CD4-positive, alpha-beta T cell (primary cell): ENCODE measurements at places on chromosomes 16 and 17. TPM values are rescaled to one million over a fixed set of nuclear protein-coding genes. Genes with fewer than 3 reads are reported as not detected.
A peak's percentile ranks its signal among the peaks of the same experiment; 100 is the strongest.

DNA sequence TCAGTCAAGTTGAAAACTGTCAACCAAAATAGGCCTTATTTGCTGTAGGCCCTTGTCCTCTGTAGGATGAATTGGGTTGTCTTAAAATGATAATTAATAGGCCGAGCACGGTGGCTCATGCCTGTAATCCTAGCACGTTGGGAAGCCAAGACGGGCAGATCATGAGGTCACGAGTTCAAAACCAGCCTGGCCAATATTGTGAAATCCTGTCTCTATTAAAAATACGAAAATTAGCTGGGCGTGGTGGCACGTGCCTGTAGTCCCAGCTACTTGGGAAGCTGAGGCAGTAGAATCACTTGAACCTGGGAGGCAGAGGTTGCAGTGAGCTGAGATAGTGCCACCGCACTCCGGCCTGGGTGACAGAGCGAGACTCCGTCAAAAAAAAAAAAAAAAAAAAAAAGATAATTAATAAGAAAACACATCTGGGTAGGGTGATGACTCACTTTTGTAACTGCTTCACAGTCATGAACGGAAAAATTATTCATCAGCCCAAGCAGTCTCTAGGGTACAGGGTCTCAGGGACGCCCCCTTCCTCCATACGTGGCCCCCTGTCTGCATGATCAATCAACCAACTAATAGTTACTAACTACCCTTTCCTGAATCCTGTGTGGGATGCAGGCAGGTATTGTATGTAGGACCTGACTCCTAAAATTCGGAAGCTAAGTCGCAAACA, 137.0 kb upstream of the RCVRN start:
- H3K36me3 ChIP-seq: no peaks in the 10 kb centered on the region
- no peaks in the 10 kb centered on the region for H3K27me3 ChIP-seq
- H3K4me1 ChIP-seq: no peaks in the 10 kb centered on the region

- no peak for DNase-seq
- no peak overlapping the region for H3K4me3 ChIP-seq
- no peaks in the 10 kb centered on the region for H3K36me3 ChIP-seq
- no peaks in the 10 kb centered on the region for H3K4me1 ChIP-seq
- no peak overlapping the region for H3K27ac ChIP-seq
Observed at GRCh38 chr17:43745541-43745940, 13.1 kb downstream of the SOST start.

The CTRB1 gene
- not detected for total RNA-seq

DNA sequence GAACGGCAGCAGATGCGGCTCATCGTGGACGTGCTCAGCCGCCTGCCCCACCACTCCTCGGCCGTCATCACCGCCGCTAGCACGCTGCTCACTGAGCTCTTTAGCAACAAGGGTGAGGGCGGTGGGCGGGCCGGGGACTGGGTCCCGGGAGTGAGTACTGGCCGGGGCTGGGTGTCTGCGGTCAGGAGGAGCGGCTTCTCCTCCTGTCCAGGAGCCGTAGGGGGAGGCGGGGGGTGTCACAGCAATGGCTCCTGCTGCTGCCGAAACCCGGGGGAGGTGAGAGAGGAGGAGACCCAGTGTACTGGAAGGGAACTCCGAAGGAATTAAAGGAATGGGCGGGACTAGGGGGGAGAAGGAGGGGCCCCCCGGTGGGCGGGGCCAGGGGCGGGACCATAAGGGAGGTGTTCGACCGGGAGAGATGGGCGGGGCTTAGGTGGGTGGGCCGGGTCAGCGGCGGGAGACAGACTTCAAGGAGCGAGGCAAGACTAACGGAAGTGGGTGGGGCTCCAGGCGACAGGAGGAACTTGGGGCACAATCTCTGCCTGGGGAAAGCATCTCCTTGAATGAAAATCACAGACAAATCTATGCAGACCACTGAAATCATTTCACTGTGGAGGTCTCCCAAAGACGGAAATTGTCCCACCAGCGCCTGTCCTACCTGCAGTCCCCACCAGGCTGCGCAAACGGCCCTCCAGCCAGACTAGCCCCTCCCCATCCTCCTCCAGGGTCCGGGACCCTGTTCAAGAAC, 2.4 kb downstream of the NAGS start:
- no peak overlapping the region for H3K27ac ChIP-seq
- peaks cover 52% of the 10 kb centered on the region for H3K4me1 ChIP-seq
- peak; percentile 99 for DNase-seq
- peak overlapping the region; percentile 91 for H3K4me3 ChIP-seq
- no peaks in the 10 kb centered on the region for H3K27me3 ChIP-seq

DNA sequence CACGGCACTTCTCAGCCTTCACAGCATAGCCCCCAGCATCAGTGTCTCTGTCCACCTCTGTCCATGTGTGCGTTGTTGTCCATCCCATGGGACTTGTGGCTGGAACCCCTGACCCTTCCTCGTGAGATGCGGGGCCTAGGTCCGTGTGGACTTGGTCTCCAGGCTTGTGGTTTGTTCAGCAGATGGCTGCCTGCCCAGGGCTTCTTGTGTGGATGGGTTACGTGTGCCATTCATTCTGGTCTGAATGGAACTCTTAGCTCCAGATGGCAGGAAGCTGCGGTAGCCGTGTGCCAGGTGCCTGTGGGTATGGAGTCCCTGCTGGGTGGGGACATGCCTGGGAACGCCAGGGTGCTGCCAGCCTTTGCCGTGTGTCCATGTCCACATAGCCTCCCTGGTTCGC, 31.7 kb upstream of the NUDT16L1 start:
- no peak for DNase-seq
- peaks cover 79% of the 10 kb centered on the region for H3K4me1 ChIP-seq
- peaks cover 19% of the 10 kb centered on the region for H3K36me3 ChIP-seq
- no peak overlapping the region for H3K4me3 ChIP-seq

The CCDC137 gene
- total RNA-seq: 21.7 TPM

The AURKB gene
- 0.56 TPM for total RNA-seq

The SLC13A5 gene
- not detected for total RNA-seq

The SYNGR3 gene
- 3.8 TPM for total RNA-seq

DNA sequence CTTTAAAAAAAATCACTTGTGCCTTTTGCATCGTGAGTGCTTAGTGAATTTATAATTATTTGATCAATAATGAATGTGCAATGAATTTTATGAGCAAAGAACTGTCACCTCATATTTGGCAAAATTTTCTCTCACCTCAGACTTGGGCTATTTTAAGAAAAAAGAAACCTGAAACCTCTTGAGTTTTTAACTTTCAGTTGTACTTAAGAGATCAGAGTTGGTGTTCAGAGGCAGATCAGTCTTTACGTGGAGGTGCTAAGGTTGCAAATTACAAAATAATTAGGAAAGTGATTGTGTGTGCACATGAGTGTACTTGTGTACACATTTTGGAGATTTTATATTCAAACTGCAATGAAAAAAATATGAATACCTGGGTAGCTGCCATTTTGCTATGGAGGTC, 218.7 kb upstream of the RBFOX1 start:
- H3K27me3 ChIP-seq: no peaks in the 10 kb centered on the region
- no peak overlapping the region for H3K4me3 ChIP-seq
- H3K27ac ChIP-seq: no peak overlapping the region

DNA sequence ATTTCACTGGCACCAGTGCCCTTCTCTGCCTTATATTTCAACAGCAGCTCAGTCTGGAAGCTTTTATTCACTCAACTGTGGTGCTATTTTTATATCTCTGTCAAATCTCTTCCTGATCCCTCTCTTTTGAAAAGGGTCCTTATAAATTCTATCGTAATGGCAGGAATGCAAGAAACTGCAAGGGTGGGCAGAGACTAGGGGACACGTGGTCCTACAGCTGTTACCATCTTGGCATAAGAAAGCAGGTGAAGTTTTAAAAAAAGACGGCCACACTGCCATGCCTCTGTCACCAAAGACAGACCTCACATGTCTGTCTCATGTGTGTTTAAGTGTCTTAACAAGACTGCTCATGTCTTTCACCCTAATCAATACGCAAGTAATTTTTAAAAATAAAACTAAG, 368.4 kb upstream of the CDH11 start:
- no peak overlapping the region for H3K27ac ChIP-seq
- H3K27me3 ChIP-seq: no peaks in the 10 kb centered on the region
- no peak overlapping the region for H3K4me3 ChIP-seq
- H3K36me3 ChIP-seq: no peaks in the 10 kb centered on the region

- no peak overlapping the region for H3K27ac ChIP-seq
- peaks cover 20% of the 10 kb centered on the region for H3K36me3 ChIP-seq
- peaks cover 71% of the 10 kb centered on the region for H3K4me1 ChIP-seq
- no peak for DNase-seq
- H3K4me3 ChIP-seq: no peak overlapping the region
Observed at GRCh38 chr17:7018331-7018964, 4.4 kb upstream of the BCL6B start.

DNA sequence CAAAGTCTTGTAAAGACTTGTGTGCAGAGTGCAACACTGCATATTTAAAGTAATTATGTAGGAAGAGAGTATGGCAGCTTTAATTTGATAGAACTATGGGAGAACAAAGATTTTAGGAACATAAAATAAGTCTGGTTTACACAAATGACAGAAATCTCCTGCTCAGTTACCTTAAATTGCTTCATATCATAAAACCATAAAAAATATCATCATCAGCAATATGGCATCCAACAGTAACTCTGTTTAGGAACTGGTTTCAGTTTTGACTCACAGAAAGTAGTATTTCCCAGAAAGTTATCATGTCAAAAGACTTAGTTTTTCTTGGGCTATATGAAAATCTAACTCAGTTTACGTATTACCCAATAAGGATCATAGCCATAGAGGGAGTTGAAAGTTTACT, 292.1 kb upstream of the PMFBP1 start:
- no peak overlapping the region for H3K27ac ChIP-seq
- no peaks in the 10 kb centered on the region for H3K36me3 ChIP-seq
- H3K4me3 ChIP-seq: no peak overlapping the region

DNA sequence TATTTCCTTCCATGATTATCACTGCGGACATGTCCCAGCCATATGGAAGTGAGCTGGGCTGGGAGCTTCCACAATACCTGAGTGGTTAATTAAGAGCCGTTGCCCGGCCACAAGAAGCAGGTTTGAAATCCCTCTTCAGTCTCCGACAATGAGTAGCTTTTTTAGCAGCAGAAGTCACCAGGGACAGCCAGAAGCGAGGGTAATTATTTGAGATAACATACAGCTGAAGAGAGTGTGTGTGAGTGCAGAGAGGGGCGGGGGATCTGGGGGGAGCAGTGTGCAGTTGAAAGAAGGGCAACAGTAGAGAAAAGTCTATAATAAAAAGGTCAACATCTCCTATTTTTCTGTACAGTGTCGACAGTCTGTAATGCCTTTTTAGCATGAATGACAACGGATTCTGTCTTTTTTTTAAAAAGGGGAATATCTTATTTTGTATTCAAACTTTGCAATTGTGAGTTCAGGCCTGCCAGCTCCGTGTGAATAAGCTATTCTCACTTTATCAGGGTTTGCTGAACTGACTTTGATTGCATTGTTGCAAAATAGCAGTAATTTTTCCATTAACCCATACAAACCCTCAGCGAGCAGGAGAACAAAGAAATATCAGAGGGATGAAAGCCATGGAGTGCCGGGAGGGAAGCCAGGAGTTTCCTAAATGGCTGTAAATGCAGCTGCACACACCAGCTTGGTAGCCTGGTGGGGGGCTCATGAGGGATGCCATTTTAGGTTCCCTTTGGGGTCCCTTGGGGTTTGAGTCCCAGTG, 220.3 kb upstream of the IRX3 start:
- H3K36me3 ChIP-seq: no peaks in the 10 kb centered on the region
- H3K4me1 ChIP-seq: no peaks in the 10 kb centered on the region
- H3K27me3 ChIP-seq: no peaks in the 10 kb centered on the region
- no peak overlapping the region for H3K27ac ChIP-seq

DNA sequence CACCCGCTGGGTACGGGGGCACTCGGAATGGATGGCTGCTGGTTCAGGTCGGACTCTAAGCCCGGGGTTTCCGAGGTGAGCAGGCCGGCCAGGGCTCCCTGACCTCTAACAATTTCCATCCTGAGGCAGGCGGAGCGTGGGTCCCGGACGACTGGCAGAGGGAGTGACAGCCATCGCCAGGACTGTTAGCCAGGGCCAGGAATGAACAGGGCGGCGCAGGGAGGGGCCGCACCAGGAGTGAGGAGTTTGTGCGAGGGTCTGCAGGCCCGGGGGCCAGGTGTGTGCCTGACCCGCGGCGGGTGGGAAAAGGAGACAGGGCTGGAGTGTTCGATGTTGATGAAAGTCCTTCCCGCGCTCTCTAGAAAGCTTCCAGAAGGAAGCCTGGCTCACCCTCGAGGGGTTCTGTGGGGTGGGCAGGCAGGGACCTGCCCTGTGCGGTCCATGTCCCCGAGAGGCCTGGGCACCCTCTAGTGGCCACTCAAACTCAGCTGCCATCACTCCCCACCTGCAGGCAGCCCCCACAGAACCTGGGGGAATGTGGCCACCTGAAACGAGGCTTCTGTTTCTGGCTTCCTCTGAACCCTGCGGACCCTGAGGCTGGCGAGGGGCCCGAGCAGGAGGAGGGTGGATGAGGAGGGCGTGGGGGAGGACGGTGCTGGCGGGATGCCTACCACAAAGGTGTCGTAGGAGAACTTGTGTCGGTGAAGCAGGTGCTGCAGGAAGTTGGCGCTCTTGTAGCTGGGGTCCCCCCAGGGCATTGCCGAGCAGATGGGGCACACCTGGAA, 8.2 kb downstream of the RNF166 start:
- H3K4me1 ChIP-seq: peaks cover 98% of the 10 kb centered on the region
- H3K27me3 ChIP-seq: no peaks in the 10 kb centered on the region
- DNase-seq: no peak
- H3K4me3 ChIP-seq: no peak overlapping the region

The EVPLL gene
- not detected for total RNA-seq

- no peak for DNase-seq
- H3K27ac ChIP-seq: no peak overlapping the region
- H3K36me3 ChIP-seq: peaks cover 83% of the 10 kb centered on the region
- H3K4me1 ChIP-seq: no peaks in the 10 kb centered on the region
Observed at GRCh38 chr17:31888124-31888523, 13.4 kb downstream of the UTP6 start.

DNA sequence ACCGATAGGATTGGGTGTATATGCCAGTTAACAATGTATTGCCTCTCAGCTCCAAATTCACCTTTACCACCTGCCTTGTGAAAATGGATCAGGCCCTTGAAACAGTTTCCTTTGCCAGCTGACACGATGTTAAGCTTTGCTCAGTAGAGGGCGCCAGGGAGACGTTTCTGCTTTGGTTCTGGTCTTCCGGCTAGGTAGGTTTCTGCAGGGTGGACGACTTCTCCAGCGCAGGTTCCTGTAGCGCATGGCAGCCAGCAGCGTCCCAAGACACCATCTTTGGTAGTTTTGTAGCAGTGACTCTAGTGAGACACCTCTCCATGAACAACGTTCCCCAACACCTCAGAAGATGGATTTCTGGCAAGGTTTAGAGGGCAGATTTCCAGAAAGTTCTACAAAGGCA, 24.0 kb downstream of the SYCE1L start:
- no peak overlapping the region for H3K4me3 ChIP-seq
- no peaks in the 10 kb centered on the region for H3K36me3 ChIP-seq
- H3K27ac ChIP-seq: no peak overlapping the region
- no peak for DNase-seq

The PDK2 gene
- 8.7 TPM for total RNA-seq

DNA sequence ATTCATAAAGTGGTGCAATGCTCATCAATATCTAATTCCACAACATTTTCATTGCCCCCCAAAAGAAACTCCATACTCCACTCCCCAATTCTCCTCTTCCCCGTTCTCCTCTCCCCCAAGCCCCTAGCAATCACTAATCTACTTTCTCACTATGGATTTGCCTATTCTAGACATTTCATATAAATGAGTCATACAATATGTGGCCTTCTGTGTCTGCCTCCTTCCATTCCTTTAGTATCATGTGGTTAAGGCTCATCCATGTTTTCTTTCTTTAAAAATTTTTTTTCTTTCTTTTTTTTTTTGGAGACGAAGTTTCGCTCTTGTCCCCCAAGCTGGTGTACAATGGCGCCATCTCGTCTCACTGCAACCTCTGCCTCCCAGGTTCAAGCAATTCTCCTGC, 56.3 kb upstream of the HAS3 start:
- no peak for DNase-seq
- H3K27ac ChIP-seq: no peak overlapping the region
- no peaks in the 10 kb centered on the region for H3K27me3 ChIP-seq
- H3K36me3 ChIP-seq: peaks cover 5% of the 10 kb centered on the region

The DHRS7B gene
- total RNA-seq: 5.2 TPM
